ENCODE measurements at places on chromosomes 7 and 10.
A peak's percentile ranks its signal among the peaks of the same experiment; 100 is the strongest.

DNA sequence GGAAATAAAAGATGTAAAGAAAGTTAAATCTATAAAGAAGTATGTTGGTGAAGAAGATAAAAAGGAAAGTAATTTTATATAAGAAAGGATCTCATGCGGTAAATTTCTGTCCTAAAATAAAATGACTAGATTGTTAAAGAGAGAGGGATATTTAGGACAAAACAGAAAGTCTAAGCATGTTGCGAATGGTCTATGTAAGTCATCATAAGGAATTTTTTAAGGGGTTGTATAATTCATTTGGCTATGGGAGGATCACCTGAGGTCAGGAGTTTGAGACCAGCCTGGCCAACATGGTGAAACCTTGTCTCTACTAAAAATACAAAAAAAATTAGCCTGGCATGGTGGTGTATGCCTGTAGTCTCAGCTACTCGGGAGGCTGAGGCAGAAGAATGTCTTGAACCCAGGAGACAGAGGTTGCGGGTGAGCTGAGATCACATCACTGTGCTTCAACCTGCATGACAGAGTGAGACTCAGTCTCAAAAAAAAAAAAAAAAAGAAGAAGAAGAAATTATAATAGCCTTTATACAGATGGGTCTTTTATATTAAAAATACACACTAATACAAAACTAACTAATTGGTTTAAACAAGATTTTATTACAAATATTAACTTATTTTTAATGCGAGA is 294.3 kb downstream of the MAGI2 start:
- DNase-seq, result no peak

- no peak for DNase-seq
These were observed 737.4 kb downstream of the TNS3 start for GRCh38 chr7:46844486-46844885.

- DNase-seq, result no peak
These were observed 53.9 kb downstream of the PRTFDC1 start for GRCh38 chr10:24898501-24898900.

DNA sequence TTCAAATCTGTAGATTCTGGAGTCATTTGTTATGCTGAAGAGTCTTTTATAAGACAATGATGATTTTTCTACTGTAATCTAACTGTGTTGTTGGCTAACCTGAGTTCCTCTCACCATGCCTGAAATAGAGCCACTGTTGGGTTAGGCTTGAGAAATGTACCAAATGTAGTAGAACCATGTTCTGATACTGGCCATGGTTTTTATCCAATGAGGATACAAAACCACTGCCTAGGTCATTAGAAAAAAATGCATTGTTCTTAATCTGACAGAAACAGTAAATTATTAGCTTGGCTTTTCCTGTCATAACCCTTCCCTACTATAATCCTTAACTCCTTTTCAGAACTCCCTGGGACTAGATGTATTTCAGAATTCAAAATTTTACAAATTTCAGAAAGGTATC is 86.6 kb downstream of the RAPGEF5 start:
- DNase-seq, result no peak

GRCh38 chr10:63246356-63246755 is 113.2 kb downstream of the NRBF2 start:
- no peak for DNase-seq

- peak; percentile 22 for DNase-seq
These were observed 78.3 kb downstream of the SLC25A40 start for GRCh38 chr7:87797798-87798403.

Data from T-helper 2 cell (primary cell).